ENCODE measurements at places on chromosomes 5 and 9.

DNA sequence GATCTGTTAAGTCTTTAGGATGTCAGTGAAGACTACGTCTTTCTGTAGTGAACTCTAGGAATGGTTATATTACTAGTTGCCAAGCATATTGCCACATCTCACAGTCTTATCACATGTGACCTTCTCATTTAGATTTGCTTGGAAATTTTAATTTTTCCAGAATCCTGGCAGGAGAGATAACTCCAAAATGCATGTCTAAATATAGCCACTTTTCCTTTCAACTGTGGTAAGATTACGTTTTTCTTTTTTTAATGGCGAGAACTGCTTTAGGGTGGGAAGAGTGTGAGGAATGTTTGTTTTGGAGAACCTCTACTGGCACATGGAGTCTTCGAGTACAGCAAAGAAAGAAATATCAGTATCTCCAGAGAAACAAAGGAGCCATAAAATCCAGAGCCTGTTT is 91.7 kb upstream of the ADAMTSL1 start:
- no peak for DNase-seq

DNA sequence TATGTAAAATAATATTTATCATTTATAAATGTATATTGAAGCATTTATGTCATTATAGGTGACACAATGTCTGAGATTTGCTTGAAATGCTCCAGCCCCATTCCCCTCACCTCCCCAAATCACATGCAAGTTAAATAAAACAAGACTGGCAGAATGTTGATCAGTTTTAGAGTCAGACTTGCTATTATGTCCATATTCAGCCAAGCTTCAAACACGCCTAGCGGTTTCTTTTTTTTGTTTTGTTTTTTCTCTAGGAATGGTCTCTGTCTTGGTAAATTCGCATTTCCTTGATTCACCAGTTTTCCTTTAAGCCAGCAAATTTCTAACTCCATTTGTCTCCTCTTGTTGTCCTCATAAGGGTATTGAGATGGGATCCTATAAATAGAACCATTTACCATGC is 153.0 kb upstream of the HMHB1 start:
- DNase-seq, result no peak

DNA sequence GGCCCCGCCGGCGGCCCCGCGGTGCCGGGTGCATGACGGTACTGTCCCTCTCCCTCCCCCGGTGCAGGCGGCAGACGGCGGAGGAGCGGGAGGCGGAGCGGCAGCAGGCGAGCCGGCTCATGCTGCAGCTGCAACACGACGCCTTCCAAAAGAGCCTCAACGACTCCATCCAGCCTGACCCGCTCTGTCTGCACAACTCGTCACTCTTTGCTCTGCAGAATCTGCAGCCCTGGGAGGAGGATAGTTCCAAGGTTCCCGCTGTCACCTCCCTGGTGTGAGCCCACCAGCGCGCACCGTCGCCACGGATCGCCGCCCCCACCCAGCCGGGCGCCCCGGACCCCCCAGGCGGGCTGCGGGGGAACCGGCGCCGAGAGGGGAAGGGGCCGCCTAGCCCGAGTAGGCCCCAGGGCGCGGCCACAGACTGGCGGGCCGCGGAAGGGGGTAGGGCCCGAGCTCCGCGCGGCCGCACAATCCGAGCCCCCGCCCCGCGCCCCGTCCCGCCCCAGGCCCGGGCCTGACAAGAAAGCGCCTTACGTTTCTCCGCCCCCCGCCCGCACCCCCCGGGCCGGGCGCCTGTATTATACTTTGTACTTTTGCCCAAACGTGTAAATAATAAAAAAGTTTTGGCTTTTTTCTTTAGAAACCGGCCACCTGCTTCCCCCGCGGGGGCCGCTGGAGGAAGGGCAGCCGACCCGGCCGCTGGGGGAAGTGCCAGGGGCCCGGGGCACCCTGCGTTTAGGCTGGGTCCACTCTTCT is 2.5 kb downstream of the TLX3 start:
- DNase-seq, result no peak

- DNase-seq, result no peak
These were observed 512.5 kb downstream of the DMAC1 start for GRCh38 chr9:7287065-7287464.

- no peak for DNase-seq
These were observed 60.0 kb upstream of the TUT7 start for GRCh38 chr9:86413971-86414880.

DNA sequence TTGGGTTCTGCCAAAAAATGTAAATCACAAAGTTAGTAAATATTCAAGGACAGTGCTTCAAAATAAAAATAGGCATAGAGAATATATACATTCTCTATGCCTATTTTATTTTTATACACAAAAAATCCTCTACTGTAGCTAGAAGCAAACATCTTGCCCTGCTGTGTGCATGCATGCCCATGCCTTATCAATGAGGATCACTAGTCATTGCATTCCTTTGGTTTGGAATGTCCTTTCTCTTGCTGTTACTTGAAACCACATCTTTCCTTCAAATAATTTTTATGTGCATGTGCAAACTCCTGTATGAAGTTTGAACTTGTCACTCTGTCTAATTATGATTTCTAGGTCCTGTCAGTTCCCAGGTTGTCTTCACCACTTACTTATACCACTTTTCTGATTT is 278.9 kb upstream of the IZUMO3 start:
- no peak for DNase-seq

GRCh38 chr5:139638736-139639618 is 9.2 kb upstream of the CXXC5 start:
- DNase-seq, result no peak

DNA sequence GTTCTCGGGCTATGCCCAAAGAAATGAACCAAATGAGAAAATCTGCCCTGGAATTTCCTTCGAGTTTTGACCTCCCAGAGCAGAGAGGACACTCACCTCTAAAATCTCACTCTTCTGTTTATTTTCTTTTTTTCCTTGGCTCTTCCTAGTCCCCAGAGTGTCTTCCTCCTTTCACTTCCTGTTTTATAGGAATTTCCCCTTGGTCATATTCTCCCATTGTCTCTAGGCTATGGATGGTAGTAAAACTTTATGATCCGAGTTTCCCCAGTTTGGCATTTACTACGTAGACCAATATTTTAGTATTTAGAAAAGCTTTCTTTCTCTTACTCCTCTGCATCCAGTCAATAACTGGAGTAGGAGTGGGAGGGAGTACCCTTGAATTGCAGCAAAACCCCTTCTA is 354.5 kb upstream of the ZNF608 start:
- DNase-seq, result no peak

DNA sequence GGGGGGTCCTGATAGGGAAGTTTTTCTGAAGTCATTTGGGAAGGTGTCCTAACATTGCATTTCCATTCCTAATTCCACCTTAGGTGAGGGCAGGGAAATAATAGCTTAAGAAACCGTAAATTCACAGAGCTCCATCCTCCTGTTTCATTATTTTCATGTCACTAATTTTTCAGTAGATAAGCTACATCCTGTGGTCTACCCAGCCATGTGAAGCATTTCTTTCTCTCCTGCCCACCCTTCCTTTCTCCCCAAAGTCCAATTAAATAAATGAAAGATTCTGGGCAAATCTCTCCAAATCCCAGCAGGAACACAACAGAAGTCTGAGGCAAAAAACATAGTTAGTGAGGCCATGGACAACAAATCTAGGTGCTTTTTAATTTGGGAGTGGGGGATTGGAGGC is 95.1 kb upstream of the ERBIN start:
- DNase-seq, result no peak

- no peak for DNase-seq
These were observed 237.8 kb upstream of the DAPK1 start for GRCh38 chr9:87259543-87260518.

DNA sequence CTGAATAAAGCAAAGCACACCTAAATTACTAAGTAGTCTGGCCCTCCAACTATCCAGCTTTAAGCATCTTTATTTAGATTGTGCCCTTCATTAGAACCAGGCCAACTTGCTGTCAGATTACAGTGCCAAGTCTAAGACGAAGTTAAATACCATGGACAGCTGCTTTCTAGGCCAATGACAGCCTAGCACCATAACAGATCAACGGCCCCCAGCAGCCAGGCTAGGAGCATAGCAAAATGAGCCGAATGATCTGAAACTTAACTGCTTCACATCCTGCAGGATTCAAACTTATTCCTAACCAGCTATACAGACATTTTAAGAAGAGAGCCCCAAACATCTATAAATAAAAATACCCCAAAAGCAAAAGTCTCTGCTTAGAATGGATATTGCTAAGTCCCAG is 6.8 kb downstream of the SLC24A2 start:
- no peak for DNase-seq

DNA sequence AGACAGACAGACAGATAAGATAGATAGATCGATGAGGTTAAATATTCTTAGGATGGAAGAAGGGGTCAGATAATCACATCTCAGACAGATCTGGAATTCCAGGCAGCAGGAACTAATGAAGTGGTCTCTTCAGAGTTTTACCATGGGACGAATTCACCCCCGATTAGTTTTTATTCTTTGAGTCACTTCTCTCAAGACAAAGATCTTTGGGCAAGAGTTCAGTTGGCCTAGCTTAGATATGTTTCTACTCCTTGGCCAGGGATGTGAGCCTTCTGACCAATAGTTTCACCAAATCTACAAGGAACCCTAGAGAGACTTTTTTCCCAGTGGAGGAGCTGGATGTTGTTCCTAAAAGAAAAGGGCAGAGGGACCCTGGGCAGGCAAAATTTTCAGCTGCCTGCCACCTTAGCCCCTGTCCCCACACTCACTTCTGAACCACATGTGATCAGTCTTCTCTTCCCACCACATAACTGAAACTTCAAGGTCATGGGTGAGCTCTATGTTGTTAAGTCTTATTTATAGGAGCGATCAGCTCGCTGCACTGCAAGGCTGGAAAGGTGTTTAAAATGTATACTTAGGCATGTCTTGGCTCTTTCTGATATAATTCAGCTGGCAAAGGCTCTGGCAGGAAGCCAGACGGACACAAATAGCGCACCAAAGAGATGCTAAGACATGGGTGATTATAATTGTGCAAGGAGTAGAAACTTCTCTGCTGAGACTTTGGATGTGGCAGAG is 132.9 kb downstream of the PALM2AKAP2 start:
- DNase-seq, result no peak

DNA sequence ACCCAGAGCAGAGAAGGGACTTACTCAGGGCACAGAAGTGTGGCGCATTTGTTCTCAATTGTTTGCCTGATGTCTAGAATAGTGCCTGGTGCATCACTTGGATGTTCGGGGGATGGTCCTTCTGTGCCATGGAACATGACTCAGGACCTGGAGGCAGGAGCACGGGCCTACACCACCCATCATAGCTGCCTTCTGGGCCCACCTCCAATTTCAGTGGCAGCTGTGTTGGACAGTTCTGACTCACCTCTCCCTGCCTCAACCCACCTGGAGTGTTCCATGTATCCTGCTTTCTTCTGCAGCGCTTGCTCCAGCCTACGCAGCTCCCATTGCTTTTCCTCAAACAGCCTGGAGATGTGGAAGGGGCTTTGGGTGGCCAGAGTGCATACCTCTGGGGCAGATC is 12.5 kb upstream of the CXCL14 start:
- no peak for DNase-seq

GRCh38 chr5:116573279-116573701 is 1.3 kb downstream of the SEMA6A start:
- no peak for DNase-seq

GRCh38 chr5:66796305-66797292 is 200.4 kb downstream of the MAST4 start:
- no peak for DNase-seq

DNA sequence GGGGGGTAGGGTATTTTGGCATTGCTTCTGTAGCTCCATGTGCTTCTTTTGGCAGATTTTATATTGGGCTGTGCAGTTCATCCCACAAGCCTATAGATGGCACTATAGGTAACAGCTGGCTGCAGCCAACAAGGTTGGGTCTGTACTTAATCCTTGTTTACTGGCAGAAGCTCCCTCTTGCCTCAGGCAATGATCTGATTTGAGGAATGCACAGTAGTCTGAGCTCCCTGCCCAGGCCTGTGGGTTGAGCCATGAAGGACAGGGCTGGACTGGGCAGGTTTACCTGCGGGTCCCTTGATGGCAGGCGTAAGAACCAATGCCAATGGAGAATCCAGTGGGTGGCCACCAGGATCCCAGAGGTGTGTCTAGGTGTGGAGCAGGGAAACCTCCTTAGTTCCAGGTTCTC is 11.7 kb upstream of the OR1J2 start:
- no peak for DNase-seq

GRCh38 chr5:81717226-81717625 is 33.7 kb downstream of the SSBP2 start:
- no peak for DNase-seq

All from stimulated activated CD4-positive, alpha-beta T cell treated with anti-CD3 and anti-CD28 coated beads, TNF-alpha, amount 100 ng/mL, for 4 hours (primary cell).